NCI-H1417 treated with DMSO at 0.1 percent for 48 hours (cell line): ENCODE measurements at places on chromosomes 16 and 17.

GRCh38 chr16:81967358-81967757 lies 43.9 kb downstream of the SDR42E1 start:
- DNase-seq: no peak

- DNase-seq: no peak
These were observed 9.1 kb upstream of the SLC12A3 start for GRCh38 chr16:56855946-56856345.

DNA sequence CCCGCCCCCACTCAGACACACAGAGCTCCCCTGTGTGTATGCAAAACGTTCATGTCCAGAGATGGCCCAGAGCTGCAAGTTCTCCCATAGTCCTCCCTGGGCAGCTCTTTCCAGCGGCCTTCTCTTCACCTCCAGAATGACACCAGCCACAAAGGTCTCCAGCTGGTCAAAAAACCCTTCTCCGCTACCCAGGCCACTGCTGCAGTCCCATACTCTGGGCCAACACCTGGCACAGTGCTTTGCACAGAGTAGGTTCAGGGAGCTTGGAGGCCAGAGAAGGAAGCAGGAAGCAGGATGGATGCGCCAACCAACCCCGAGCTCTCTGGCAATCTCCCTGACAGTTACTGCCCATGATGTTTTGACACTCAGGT lies 1.1 kb upstream of the STAT5B start:
- DNase-seq: no peak

DNA sequence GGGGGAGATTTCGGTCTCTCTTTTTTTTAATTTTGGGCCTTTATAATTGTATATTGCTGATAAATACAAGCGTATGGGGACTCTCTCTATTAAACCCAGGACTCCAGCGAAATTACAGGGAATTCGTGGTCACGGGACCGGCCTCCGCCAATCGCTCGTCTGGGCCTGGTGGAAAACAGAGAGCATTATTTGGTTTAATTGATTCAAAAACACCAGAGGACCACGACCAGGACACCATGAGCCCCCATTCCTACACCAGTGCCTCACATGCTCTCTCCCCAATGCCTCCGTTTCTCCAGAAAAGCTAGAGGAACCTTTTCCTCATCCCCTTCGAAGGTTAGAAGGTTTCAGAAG lies at the start of gene HOXB2:
HOXB2 (minus strand) TSS at position 88 of the 354 bp plus-strand sequence. CDS start 198 bp downstream, outside the sequence.
- DNase-seq: no peak

DNA sequence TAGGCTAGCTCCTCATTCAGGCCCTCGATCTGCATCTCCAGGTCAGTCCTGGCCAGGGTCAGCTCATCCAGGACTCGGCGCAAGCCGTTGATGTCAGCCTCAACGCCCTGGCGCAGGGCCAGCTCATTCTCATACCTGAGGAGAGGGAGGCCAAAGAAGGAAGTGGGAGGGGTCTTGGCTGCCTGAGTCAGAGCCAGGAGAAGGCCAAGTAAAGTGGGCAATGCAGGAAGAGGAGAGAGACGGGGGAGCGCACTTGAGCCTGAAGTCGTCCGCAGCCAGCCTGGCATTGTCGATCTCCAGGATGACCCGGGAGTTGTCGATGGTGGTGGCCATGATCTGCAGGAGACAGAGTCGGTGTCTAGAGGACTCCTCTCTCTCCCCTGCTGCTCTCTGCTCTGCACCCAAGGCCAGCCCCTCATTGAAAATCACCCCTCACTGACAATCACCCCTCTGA lies 1.8 kb downstream of the KRT15 start:
- no peak for DNase-seq

DNA sequence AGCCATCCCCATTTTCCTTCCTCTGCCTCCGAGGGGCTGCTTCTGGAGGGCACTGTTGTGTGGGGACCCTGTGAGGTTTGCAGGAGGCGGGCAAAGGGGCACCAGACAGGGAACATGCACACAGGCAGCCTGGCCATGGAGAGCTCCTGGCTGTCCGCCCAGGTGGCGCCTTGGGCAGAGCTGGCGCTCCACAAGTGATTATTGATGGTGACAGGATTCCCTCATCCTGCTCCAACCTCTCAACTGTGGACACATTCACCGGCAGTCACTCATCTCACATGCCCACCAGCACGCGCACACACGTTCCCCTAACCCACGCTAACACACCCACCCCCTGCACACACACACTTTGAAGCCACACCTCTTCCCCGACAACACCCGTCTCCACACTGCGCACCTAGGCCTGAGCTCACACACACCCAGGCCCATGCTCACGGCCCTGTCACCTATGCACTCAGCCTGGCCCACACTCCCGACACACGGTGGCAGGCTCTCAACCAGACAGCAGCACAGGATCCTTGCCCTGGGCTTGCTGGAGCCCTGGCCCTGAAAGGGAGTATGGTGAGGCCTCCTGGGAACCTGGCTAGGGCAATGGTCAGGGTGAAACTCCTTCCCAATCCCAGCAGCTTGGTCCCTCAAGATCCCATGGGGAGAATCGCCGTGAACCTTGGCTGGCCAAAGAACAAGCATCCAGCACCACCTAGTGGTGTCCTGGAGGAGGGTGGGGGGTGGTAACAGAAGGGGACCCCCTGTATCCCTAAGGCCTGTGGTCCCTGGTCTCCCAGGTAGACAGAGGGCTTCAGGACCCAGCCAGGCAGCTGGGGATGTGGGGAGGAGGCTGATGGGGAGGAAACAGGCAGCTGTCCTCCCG lies 3.6 kb downstream of the PNMT start:
- no peak for DNase-seq

GRCh38 chr17:32157225-32157624 lies 14.9 kb downstream of the RHOT1 start:
- DNase-seq: no peak

- DNase-seq: no peak
These were observed 363.3 kb downstream of the SEC14L1 start for GRCh38 chr17:77503916-77504651.

- no peak for DNase-seq
These were observed 20.4 kb upstream of the PHB1 start for GRCh38 chr17:49434821-49435670.

DNA sequence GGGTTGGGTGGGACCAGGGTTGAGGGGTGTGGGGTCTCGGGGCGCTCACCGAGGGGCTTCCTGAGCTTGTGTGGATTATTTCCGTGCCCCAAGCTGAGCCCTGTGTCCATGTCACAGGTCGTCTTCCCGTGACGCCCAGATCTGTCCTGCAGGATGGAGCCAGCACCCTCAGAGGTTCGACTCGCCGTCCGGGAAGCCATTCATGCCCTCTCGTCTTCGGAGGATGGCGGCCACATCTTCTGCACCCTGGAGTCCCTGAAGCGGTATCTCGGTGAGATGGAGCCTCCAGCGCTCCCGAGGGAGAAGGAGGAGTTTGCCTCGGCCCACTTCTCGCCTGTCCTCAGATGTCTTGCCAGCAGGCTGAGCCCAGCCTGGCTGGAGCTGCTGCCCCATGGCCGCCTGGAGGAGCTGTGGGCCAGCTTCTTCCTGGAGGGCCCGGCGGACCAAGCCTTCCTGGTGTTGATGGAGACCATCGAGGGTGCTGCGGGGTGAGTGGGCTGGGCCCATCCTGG lies 1.0 kb downstream of the TELO2 start:
- no peak for DNase-seq

DNA sequence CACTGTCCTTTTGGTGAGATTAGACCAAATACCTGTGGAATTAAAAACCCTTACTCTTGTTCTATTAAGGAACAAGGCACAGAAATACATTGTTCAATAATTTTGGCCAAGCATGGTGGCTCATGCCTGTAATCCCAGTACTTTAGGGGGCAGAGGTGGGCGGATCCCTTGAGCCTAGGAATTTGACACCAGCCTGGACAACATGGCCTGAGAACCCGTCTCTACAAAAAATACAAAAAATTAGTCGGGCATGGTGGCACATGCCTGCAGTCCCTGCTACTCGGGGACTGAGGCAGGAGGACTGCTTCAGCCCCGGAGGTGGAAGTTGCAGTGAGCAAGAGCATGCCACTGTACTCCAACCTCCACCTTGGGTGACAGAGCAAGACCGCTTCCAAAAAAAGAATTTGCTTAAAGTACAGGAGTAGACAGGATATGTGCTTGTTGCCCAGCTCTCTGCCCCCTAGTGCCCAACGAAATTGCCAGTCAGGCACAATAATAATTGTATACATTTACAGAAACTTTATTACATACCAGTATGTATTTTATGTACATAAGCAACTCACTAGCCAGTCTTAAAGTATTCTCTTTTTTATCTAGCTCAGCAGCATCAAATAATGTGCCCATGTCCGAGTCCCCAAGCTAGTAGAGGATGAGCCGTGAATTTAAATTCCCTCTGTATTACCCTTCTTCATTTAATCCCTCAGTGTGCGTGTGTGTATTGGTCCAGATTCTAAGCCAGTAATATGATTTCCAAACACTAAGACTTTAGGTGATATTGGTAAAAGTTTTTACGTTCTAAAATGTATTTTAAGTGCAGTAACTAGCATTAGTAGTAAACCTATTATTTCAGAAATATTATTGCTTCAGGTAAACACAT lies 1.4 kb downstream of the THUMPD1 start:
- no peak for DNase-seq
